Common myeloid progenitor, CD34-positive (primary cell): ENCODE measurements at places on chromosomes 2 and 18.
A peak's percentile ranks its signal among the peaks of the same experiment; 100 is the strongest.

- H3K27ac ChIP-seq: no peak overlapping the region
- no peaks in the 10 kb centered on the region for H3K27me3 ChIP-seq
- no peaks in the 10 kb centered on the region for H3K4me1 ChIP-seq
- no peak for DNase-seq
Measured at GRCh38 chr2:107553539-107553938, 273.2 kb upstream of the RGPD4 start.

DNA sequence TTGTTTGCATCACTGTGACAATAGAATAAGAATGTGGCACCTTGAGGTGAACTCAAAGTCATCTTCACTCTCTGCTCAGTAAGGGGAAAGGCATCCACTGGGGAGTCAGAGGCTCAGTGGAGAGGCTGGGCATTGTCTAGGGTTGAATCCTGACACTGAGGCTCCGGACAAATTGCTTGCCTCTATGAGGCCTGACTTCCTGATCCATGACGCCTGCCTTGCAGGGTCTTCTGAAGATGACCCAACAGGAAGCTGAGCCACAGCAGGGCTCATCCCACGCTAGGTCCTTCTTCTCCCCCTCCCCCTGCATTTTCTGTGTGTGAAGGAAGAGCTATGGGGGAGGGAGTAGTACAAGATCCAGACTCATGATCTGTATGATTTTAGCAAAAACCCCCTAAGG, 265.1 kb downstream of the SH3BP4 start:
- no peaks in the 10 kb centered on the region for H3K4me1 ChIP-seq
- no peak for DNase-seq
- H3K36me3 ChIP-seq: no peaks in the 10 kb centered on the region
- no peak overlapping the region for H3K4me3 ChIP-seq

DNA sequence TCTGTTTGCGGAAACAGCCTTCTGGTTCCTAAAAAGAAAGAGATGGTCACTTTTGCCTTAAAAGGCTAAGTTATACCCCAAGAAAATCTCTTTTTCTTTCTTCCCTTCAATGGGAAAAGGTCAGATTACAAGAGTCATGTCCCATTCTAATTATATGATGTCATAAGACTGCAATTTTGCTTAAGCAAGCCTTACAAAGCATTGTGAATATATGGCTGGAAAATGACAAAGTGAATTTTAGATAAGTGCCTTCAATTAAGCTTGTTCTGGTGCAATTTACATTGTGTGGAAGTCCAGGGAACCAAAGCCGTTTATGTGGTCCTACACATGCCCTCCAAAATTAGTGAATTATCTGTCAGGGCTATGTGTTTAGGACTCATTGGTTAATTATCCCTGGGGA, 7.6 kb upstream of the BMP10 start:
- no peak for DNase-seq
- H3K36me3 ChIP-seq: no peaks in the 10 kb centered on the region
- no peak overlapping the region for H3K27ac ChIP-seq
- H3K27me3 ChIP-seq: no peaks in the 10 kb centered on the region
- no peaks in the 10 kb centered on the region for H3K4me1 ChIP-seq

DNA sequence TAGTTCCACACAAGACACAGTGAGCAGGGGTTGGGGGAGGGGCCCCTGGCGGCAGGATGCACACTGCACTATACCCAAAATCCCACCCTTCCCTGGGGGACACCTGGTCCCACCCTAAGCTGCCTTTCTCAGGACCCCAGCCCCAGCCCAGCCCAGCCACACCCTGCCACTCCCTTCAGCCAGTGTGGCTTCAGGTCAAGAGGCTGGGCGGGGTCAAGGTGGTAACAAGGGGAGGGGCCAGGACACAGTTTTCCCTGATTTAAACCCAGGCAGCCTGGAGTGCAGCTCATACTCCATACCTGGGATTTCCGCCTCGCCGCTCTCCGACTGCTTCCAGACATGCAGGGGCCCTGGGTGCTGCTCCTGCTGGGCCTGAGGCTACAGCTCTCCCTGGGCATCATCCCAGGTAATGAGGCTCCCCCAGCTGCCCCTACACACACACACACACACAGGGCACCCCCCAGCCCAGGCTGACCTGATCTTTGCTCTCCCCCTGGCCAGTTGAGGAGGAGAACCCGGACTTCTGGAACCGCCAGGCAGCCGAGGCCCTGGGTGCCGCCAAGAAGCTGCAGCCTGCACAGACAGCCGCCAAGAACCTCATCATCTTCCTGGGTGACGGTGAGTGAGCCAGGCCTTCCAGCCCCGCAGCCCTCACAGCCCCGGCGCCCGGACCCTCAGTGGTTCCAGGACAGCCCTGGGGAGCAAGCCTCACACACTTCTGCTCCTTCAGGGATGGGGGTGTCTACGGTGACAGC, at the start of gene ALPG:
Gene ALPG, plus strand, starts transcription at position 289 of the 755 bp plus-strand sequence. Its CDS starts 51 bp downstream, at position 340.
- DNase-seq: no peak
- no peak within 1 kb of the TSS for H3K27ac ChIP-seq
- H3K4me1 ChIP-seq: no peaks in the 10 kb centered on the region
- H3K27me3 ChIP-seq: no peaks in the 10 kb centered on the region
- no peak within 1 kb of the TSS for H3K4me3 ChIP-seq

- DNase-seq: peak; percentile 92
- H3K4me1 ChIP-seq: no peaks in the 10 kb centered on the region
- H3K4me3 ChIP-seq: peak overlapping the region; percentile 51
- H3K27ac ChIP-seq: no peak overlapping the region
Measured at GRCh38 chr18:13051950-13052349, 60.8 kb downstream of the CEP192 start.

DNA sequence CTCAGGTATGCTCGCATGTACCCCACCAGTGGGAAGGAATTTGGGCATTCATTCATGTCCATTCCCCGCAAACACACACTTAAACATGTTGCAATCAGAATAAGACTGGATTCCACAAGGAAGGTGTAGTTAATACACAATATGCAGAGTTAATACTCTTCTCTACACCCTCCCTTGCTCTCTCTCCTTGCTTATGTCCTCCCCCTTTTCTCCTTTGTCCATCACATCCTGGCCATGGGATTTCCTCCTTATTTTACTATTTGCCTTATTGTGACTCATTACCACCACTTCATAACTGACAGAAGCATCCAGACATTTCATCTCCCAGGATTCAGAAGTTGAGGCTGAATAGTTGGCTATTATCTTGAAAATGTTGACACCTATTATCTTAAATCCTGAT, 473.8 kb upstream of the SPHKAP start:
- no peak overlapping the region for H3K4me3 ChIP-seq
- H3K4me1 ChIP-seq: no peaks in the 10 kb centered on the region
- DNase-seq: no peak
- no peaks in the 10 kb centered on the region for H3K36me3 ChIP-seq

- no peak overlapping the region for H3K4me3 ChIP-seq
- H3K27ac ChIP-seq: no peak overlapping the region
- H3K36me3 ChIP-seq: no peaks in the 10 kb centered on the region
- no peaks in the 10 kb centered on the region for H3K27me3 ChIP-seq
Measured at GRCh38 chr2:46337208-46337994, 40.2 kb downstream of the EPAS1 start.

DNA sequence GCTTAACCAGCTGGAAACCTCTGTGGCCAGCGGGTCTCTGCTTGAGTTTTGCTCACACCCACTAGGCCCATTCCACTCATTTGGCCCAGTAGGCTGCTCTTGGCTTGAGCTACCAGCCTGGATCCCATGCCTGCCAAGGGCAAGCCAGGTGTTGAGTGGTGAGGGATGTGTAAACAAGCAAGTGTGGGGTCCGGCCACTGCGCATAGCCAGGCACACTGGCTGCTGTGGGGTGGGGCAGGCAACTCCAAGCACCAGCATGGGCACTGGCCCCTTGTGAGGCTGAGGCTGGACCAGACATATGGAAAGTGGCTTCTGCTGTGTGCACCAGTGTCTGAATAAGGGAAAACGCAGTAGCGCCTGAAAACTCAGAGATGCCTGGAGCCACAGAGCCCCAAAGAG, 732.7 kb downstream of the NR4A2 start:
- no peak overlapping the region for H3K27ac ChIP-seq
- H3K4me3 ChIP-seq: no peak overlapping the region
- no peaks in the 10 kb centered on the region for H3K4me1 ChIP-seq

- peaks cover 35% of the 10 kb centered on the region for H3K27me3 ChIP-seq
- H3K4me1 ChIP-seq: peaks cover 4% of the 10 kb centered on the region
- H3K4me3 ChIP-seq: no peak overlapping the region
- no peak for DNase-seq
- H3K27ac ChIP-seq: no peak overlapping the region
- H3K36me3 ChIP-seq: no peaks in the 10 kb centered on the region
Measured at GRCh38 chr2:104883357-104883756, 29.4 kb downstream of the POU3F3 start.

GRCh38 chr2:157181234-157181633, 76.3 kb upstream of the GALNT5 start:
- DNase-seq: no peak
- H3K4me1 ChIP-seq: no peaks in the 10 kb centered on the region
- no peak overlapping the region for H3K27ac ChIP-seq
- no peaks in the 10 kb centered on the region for H3K36me3 ChIP-seq

- H3K36me3 ChIP-seq: peaks cover 2% of the 10 kb centered on the region
- no peak overlapping the region for H3K27ac ChIP-seq
- H3K27me3 ChIP-seq: no peaks in the 10 kb centered on the region
- H3K4me3 ChIP-seq: no peak overlapping the region
- no peaks in the 10 kb centered on the region for H3K4me1 ChIP-seq
Measured at GRCh38 chr18:48860269-48861180, 90.2 kb downstream of the SMAD7 start.

- H3K4me1 ChIP-seq: no peaks in the 10 kb centered on the region
- no peaks in the 10 kb centered on the region for H3K36me3 ChIP-seq
- no peak overlapping the region for H3K27ac ChIP-seq
- no peak overlapping the region for H3K4me3 ChIP-seq
- no peak for DNase-seq
Measured at GRCh38 chr2:78127424-78127823, 605.2 kb upstream of the LRRTM4 start.

DNA sequence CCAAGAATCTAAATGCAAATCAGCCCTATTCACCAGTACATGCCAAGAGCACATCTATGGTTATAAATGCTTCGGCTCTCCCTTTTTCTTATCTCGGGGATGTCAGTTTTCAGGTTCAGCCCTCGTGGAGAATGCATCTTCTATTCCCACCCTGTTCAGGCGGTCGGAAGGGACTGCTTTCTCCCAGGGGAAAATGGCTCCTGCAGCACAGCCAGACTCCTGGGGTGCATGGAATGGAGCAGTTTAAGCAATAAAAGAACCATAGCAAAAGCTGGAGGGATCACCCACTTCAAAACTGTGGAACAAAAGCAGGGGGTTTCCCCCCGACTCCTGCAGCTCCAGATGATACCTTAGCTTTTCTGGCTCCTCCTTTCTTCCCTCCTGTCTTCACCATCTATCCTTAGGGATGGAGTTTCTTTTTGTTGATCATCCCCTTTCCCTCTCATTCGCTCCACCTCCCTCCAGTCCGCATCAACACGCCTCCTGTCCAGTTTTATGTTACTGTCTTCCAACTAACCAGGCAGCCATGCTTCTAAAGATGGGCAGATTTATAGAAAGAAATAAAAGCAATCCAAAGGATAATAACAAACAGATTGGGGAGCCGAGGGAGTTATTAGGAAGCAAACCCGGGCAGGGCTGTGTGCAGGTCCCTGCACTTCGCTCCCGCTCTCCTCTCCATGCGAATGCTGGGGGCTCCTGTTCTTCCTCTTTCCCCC, 356.2 kb upstream of the SMIM21 start:
- DNase-seq: no peak
- no peak overlapping the region for H3K27ac ChIP-seq
- H3K4me1 ChIP-seq: no peaks in the 10 kb centered on the region
- H3K27me3 ChIP-seq: peaks cover 10% of the 10 kb centered on the region

- no peaks in the 10 kb centered on the region for H3K27me3 ChIP-seq
- peak; percentile 64 for DNase-seq
- H3K4me3 ChIP-seq: no peak overlapping the region
- no peaks in the 10 kb centered on the region for H3K36me3 ChIP-seq
Measured at GRCh38 chr2:235779444-235779896, 285.6 kb downstream of the AGAP1 start.

- H3K4me1 ChIP-seq: peaks cover 37% of the 10 kb centered on the region
- no peaks in the 10 kb centered on the region for H3K27me3 ChIP-seq
- peak overlapping the region; percentile 81 for H3K27ac ChIP-seq
- peak; percentile 66 for DNase-seq
- no peaks in the 10 kb centered on the region for H3K36me3 ChIP-seq
Measured at GRCh38 chr18:62522178-62522503, 684 bp upstream of the ZCCHC2 start.

DNA sequence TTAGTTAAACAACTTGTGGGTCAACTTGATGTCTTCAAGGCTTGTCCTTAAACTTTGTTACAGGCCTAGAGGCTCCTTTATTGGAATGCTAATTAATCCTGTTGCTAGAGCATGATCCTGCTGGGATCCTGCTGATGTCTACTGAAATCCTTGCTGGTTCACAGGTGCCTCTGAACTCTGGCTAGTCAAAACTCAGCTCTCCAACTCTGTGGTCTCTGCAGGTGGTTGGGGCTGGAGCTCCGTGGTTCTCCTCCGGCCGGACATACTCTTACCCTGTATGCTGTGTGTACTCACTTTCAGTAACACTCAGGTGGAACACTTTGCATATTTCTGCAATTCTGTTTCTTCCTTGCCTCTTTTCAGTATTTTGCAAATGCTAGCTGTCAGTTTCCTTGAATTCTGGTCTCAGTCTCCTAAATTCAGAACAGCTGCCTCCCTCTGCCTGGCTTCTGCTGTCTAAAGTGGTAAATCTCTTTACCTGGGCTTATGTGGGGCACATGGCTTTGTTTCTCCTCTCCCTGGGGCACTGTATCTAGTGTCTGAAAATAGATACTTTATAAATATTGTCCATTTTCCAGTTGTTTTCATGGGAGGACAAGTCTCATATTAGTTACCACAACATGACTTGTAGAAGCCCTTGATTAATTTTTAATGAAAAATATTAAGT, 113.0 kb downstream of the ATP9B start:
- no peak overlapping the region for H3K4me3 ChIP-seq
- H3K27ac ChIP-seq: no peak overlapping the region
- H3K4me1 ChIP-seq: no peaks in the 10 kb centered on the region
- DNase-seq: no peak

- no peaks in the 10 kb centered on the region for H3K4me1 ChIP-seq
- H3K27ac ChIP-seq: no peak overlapping the region
- no peaks in the 10 kb centered on the region for H3K36me3 ChIP-seq
- DNase-seq: no peak
Measured at GRCh38 chr2:879540-879939, 71.1 kb upstream of the SNTG2 start.
